T-helper 2 cell (primary cell): ENCODE measurements at places on chromosomes 2 and 18.
A peak's percentile ranks its signal among the peaks of the same experiment; 100 is the strongest.

DNA sequence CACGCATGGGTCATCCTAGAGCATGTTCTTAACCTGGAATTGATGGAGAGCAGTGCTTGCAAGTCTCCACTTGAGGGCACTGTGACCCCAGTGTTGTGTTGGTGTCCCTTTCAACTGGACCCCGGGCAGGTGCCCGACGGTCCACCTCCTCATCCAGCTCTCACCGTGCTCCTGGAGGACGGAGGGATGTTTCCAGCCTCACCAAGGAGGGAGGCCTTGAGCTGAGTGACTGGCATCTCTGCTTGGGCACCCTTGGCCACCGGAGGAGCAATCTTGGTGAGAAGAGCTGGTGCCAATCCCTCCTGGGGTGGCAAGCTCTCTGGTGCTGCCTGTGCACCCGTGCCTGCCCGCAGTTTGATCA lies 45.4 kb upstream of the ASB18 start:
- no peak for DNase-seq

DNA sequence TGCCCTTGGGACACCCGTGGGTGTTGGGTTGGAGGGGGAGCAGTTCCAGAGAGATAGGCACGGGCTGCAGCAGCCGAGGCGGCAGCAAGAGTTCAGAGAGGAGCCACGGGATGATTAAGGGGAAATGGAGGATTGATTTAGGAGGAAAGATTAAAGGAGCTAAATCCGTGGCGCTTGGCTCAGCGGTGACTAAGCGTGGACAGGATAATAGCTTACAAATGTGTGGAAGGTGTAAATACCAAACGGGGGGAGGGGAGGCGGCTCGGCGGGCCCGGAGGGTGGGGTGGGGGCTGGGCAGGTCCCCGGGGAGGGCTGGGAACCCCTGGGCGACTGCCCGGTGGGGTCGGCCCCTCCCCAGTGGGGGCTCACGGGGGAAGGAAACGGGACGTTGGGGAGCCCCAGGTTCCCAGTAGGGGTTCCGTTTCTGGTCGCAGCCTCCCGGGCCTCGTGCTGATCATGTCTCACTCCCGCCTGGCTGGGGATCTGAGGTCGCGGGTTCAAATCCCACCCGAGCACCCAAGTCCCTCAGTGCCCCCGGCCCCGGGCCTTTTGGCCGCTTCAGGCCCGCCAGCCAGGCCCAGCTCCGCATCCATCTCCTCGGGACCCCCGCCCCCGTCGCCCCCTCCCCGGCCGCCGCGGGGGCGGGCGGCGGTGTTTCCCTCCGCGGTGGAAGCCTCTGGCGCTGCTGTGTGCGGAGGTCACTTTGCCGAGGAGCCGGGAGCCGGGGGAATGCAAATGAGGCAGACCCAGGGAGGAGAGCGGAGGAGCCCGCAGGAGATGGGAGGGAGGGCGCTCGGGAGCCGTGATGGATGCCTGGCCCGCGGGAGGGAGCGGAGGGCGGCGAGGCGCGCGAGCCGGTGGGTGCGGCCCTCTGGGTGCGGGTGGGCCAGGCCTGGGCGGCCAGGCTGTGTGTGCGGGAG lies 8.1 kb downstream of the ASIC4 start:
- DNase-seq, result no peak

DNA sequence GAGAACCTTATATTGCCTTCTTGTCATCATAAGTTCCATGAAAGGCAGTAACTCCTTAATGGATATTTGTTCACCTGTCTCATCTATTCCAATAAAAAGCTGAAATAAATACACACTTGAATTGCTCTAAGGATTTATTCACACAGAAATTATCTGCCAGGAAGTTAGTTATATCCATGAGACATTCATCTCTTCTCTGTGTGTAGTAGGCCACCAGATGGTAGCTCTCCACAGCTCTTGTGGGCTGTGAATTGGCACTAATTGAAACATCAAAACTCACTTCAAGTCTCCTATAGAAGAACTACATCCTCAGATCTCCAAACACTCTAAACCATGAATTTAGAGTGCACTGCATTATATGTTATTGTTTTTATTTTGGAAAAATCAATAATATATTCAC lies 189.6 kb downstream of the DSC3 start:
- no peak for DNase-seq

DNA sequence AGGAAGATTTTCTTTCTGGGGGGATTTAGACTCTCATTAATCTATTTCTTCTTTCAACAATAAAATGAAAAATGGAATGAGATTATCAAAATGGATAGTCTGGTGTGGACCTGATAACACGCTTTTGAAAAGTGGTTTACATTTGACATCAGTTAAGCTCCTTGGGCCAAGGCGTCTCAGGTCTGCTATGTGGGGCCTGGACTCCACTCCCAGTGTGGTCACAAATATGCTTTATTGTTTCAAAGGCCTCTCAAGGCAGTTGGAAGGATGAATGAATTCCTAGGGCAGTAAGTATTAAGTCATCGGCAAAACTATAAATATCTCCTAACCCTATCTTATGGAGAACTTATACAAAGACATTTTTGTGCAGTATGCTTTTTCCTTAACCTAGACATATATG lies 74.5 kb downstream of the ETAA1 start:
- no peak for DNase-seq

DNA sequence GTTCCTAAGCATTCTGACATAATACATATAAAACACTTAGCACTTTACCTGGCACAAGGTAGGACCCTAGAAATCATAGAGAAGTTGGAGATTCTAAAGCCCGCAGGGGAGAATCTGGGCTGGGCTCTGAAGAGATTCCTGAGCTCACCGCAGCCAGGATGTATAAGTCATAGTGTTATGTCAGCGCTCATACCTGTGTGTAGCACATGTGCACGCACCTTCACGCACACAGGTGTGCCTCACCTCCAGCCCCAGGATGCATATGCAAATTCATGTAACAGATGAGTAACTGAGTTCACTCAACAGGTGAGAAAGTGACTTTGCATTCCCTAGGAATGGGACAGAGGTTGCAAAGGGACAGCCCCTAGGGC lies 7.9 kb upstream of the SDC1 start:
- DNase-seq, result no peak

DNA sequence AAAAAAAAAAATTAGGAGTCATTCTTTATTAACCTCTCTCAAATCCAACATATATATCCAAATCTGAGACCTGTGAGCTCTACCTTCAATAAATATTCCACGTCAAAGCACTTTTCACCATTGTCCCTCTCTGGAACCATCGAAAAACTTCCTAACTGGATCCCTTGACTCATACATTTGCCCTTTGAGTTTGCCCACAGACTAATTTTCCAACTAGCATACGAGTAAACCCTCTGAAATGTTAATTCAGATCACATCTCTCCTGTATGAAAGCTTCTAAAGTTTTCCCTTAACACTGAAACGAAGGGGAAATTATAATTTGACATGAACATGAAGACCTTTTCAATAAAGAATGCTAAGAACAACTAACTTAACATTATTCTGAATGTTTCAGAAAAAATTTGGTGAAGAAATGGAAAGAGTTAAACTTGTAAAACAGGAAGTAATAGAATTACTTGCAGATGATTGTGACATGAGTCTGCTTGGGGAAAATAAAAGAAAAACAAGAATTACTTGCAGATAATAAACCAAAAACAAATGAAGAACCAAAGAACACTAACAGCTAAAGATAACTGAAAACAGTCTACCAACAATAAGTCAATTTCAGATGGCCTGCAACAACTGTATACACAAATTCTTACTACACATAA lies 110.6 kb downstream of the C2orf74 start:
- DNase-seq, result no peak

DNA sequence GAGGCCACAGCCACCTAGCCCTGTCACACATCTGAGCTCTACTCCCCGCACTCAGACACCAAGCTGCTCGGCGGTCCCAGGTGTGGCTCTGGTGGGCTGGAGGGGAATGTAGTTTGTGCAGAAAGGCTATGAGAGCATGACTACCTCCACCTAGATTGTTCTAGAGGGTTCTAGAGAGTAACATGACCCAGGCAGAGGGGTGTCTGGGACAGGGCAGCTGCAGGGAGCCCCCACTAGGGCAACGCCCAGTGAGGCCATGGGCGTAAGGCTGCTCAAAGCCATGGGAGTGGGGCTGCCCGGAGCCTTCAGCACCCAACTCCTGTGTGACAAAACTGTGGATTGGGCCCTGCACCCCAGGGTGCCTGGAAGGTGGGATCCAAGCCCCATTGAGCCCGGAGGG lies 511.4 kb upstream of the MYT1L start:
- no peak for DNase-seq

- DNase-seq, result no peak
Observed at GRCh38 chr18:27412556-27412955, 227.4 kb upstream of the CHST9 start.

DNA sequence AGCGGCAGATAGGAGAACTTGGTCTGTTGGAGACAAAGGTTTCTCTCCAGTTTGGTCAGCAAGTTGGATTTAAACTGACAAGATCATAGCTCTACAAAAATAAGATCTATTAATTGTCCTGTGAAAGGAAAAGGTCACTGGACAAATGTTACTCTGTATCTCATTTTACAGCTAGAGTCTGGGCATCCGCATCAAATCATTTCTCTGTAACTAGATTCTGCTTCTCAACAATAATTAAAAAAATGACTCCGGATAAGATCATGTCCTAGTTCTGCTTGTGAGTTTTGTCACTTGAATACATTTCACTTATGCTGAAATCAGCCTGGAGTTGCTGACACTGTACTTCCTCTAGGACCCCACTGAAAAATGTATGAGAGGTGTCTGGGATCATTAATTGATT lies 310.8 kb downstream of the ALK start:
- no peak for DNase-seq

GRCh38 chr2:231928481-231928880 lies 2.3 kb upstream of the NPPC start:
- DNase-seq, result no peak

GRCh38 chr2:160397530-160397865 lies 96.1 kb downstream of the RBMS1 start:
- DNase-seq, result no peak

DNA sequence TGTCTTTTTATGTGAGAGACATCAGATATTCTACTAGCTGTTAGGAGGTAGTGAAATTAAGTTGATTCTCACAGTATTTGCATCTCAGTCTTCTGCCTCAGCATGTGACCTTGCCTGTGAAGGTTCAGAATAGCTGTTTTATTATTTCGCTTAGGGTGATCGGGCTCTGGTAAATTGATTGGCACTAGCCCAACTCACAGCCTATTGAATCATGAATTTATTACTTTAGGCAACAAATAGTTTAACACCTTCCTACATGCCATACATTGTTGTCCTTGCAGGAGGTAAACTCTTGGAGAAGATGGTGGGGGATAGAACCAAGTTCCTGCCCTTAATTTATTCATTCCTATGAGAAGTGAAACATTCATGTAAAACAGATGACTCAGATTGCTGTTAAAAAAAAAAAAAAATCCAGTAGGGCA lies 101.9 kb downstream of the GPD2 start:
- DNase-seq, result no peak

- no peak for DNase-seq
Observed at GRCh38 chr2:43178055-43178598, 48.3 kb downstream of the ZFP36L2 start.

DNA sequence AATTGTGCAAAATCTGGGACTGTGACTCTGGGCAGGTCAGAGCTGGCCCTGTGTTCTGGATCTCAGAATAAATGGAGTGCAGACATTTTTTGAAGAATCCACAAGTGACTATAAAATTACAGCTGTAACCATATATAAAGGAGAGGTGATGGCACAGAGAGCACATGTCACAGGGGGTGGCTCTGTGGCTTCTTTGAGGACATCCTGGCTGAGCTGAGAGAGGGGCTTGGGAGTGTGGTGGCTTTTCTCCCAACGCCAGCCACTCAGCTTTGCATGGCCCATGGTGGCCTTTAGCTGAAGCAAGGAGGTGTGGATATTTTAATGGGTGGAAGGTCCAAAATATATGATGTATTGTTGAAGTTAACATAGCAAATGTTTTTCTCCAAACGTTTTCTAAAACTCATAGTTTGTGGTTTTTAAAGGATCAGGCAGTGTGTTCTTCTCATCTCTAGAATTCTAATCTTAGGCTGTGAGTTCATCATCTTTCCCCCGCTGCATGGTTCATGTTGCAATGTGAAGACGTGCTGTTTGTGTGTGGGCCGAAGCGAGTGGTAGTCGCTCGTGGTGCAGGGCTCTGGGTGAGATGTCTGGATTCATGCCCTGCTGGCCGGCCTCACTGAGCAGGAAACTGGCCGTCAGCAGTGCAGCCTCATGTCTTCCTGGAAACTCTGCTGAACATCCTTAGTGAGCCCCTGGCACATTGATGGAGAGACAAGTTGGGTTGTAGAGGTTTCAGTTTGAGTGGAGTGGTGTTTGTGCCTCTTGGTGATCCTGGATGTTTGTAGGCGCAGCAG lies 109.9 kb downstream of the ZNF236 start:
- DNase-seq, result no peak

DNA sequence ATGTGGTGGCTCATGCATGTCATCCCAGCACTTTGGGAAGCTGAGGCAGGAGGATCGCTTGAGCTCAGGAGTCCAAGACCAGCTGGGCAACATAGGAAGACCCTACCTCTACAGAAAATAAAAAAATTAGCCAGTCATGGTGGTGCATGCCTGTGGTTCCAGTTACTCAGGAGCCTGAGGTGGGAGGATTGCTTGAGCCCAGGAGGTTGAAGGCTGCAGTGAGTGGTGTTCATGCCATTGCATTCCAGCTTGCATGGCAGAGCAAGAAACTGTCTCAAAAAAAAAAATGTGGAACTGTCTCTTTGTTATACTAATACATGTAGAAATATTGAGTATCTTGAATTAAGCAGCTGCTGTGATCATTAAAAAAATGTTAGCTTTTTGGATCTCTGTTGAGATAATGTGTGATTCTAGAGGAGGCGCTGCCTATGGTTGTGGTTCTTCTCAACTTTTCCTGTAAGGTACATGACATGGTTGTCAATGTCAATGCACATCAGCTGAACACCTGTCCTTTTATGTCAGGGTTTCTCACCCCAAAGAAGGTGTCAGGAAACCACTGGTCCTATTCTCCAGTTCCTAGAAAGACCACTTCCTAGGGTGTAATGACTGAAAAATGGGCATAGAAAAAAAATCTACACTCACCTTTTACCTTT lies 34.7 kb upstream of the IL1RL1 start:
- no peak for DNase-seq

GRCh38 chr2:128714851-128715312 lies 396.2 kb upstream of the HS6ST1 start:
- DNase-seq, result no peak

GRCh38 chr2:121902171-121902591 lies 146.7 kb downstream of the TSN start:
- DNase-seq, result peak; percentile 7

DNA sequence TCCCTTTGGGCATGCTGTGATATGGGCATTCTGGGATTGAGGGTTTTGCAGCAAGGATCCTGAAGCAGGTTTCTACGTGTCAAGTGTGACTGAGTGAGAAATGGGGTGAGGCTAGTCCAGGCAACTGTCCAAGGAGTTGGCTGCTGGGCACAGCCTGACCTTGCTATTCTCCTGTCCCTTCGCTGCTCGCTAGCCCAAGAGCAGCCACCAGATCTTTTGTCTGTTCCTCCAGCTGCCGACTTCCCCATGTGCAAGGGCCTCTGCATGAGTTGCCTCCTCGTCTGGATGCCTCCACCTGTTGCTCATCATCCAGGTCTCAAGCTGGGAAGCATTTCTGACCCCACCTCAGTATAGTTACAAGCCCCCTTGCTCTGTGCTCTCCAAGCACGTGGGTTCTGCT lies 71.1 kb downstream of the DYSF start:
- no peak for DNase-seq
